ENCODE measurements at places on chromosomes 11 and 22.

DNA sequence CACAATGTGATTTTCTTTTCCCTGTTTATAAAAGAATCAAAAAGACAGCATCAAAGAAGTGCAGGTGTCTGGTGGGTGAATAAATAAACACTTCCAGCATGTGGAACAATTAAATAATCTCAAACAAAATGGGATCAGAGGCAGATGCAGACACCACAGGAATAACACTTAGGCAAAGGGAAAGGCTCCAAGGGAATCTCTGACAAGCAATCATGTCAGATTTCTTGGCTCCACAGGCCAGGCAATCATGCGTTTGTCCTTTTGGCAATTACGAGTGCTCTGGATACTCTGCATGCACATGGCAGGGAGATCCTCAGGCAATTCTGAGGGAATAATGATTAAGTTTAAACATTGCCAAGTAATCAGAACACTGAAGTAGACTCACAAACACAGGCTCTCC is 403.5 kb upstream of the LUZP2 start:
- no peak for DNase-seq

DNA sequence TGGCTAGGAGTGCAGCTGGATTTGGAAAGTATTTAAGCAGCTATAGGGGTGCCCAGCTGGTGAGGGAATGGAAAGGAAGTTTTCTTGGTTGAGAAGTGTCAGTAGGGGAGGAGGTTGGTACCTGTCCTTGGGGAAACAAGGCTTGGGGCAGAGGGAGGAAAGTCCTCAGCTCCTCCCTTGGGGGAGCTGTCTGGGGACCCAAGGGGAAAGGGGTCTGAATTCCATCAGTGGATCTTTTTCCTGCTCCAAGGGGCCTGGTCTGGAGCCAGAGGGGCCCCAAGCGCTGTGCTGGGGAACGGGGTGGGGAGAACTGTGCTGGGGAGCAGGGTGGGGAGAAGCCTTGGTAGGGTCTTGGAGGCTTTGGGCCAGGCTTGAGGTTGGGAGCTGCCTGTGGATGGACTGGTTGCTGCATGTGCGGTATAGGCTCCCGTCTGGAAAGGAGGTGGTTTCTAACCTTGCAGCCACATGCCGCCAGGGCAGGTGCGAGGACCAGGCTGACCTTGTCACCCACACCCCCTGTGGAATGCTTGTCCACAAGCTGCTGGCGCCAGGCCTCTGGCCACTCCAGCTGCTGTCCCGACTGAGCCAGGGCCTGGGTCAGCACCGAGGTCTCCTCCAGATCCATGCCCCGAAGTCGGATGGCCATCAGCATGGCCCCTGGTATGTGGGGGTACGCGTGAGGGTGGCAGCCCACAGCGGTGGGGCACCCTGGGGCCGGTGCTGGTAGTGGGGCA is 963 bp downstream of the TYMP start:
- DNase-seq: no peak

DNA sequence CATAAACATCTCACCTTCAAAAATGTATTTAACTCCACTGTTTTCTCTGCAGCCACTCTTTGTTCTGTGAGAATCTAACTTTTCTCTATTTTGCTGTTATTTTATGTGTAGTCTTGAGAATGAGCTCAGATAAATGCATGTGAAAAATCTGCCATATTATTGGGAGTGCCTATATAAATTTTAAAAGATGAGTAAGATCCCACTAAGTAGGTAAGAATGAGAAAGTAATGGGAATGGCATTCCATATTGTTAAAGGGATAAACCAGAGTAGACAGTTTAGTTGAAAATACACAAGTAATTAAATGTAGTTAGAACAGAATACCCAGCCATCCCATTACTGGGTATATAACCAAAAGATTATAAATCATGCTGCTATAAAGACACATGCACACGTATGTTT is 817.2 kb downstream of the FAM181B start:
- no peak for DNase-seq

DNA sequence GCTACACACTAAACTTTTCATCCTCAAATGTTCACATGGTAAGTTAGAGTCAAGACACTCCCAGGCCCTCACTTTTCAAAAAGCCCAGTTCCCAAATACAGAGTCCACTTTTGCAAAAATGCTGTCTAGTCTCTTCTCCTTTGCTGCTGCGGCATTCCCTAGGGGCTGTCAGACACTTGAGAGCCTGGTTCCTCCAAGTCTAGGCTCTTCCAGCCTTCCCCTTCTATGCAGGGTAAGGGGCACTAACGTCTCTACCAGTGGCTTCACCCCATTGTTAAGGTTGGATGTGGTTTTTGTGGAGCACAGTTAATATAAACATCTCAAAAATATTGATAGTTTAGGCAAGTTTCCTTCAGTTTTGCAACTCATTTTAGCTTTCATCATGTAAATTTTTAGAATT is 181.5 kb downstream of the KIF18A start:
- no peak for DNase-seq

DNA sequence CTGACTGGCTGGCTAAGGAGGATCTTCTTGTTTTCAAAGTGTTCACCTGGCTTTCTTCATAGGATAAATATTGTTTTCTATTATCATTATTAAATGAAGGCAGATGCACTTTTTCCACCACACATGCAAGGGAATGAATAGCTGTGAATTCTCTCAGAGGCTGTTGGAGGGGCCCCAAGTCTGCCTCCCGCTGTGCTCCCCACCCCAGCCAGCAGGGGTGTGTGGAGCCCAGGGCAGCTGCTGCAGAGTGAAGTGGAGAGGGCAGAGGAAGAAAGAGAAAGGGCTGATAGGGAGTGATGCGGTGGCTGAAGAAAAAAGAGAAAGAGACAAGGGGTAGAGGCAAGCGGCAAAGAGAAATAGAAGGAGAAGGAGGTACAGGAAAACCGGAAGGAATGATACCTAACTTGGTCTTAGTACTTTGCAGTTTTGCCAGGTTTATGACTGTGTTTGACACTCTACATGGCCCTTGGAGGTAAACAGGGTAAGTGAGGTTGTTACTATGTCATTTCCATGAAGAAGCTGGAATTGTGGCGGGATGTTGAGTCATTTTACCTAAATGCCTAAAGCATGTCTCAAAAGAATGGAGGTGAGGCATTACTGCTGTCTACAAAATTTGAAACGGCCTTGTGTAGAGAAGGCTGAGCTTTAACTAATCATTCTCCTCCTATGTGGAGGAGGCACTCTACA is 145.7 kb upstream of the B3GAT1 start:
- DNase-seq: no peak

- no peak for DNase-seq
These were observed 68.4 kb downstream of the ADAMTS15 start for GRCh38 chr11:130516554-130517505.

GRCh38 chr11:68051191-68052136 is 12.6 kb downstream of the TCIRG1 start:
- DNase-seq: no peak

GRCh38 chr11:13869398-13869886 is 93.1 kb upstream of the SPON1 start:
- DNase-seq: no peak

- no peak for DNase-seq
These were observed 76.8 kb upstream of the CCND1 start for GRCh38 chr11:69563946-69564775.

DNA sequence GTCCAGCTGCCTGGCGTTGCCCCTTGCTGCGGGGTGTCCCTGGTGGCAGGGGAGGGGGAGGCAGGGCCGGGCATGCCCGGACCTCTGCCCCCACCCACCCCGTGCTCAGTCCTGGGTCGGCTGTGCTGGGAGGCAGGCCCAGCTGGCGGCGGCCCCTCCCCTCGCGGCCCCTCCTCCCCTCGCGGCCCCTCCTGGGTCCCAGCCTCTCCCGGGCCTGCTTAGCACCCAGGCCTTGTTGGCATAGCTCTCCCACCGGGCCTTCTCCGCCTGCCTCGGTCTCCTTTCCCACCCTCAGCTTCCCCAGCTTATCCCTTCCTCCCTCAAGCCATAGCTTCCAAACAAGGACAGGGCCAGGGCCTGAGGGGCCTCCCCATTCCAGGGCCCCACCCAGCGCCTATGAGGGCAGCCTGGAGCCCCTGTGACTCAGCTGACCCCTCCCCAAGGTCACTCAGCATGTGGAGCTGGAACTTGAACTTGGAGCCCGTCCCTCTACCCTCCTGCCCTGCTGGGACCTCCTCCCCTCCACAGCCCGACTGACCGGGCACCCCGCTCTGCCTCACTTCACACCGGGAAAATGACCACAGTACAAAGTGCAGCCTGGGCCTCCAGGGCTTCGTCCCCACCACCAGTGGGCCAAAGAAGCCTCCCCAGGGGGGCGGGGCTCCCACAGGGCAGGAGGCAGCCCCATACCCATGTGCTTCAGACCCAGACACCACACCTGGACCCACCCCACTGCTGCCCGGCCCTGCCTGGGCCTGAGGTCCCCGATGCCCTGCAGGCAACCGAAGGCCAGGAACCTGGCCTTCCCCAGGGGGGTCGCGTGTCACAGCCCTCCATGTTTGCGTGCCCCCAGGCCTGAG is 1.2 kb downstream of the EPS8L2 start:
- no peak for DNase-seq

DNA sequence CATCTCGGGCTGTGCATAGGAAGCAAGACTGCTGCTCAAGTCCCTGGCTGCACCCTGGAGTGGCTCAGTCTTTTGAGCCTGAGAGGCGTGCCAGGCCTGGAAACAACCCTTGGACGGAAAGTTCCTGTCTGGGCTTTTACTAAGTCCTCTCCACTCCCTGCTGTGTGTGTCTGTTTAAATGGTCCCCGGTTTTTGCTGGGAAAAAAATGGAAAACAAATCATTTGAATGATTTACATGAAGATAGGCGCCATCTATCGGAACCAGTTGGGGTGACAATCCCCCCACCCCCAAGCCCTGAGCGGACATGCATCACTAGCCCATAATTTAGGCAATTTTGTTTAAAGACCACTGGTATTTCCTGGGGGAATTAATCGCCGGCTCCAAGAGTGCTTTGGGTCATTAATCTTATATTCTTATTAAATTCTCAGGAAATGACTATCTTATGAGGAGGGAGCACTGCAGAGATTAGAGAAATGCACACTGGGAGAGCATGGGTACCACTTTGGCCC is 2.7 kb upstream of the GAB2 start:
- DNase-seq: peak; percentile 29

DNA sequence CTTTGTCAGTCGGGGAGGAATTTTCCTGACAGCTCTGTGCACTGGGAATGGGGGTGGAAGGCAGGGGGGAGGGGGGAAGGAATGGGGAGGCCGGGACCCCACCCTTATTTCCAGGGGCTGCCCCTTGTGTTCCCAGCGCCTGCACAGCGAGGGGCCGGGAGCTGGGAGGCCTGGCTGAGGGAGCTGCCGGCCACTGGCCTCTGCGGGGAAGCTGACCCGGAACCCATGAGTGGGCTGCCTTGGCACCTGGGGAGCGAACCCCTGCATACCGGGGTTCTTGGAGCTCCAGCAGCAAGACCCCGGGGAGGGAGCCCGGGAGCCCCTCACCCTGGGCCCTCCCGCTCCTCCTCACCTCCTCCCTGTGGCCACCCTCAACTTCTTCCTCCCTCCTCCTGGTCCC is 3.5 kb downstream of the H19 start:
- DNase-seq: no peak

DNA sequence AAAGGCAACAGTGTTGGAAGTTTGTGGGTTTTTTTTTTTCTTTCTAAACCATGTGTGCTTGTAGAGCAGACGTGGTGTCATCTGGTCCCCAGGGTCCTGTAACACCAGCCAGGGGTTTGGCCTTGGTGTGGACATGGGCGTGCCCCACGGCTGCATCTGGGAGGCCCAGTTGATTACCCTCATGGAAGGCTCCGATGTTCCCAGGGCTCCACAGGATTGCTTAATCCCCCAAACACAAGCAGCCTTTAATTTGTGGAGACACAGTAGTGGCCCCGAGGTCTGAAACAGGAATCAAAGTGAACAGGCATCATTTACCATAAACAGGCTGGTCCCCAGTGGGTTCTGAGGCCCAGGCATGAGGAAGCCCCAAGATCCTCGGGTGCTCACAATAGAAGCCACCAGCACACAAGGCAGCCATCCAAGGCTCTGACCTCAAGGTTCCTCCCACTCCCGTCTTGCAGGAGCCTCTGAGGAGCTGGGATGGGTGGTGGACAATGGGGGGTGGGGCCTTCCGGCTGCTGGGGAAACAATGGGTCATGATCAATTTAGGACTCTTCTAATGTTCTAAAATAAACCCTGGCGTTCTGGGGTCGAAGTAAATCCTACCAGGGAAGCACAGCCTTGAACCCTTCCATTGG is 115.0 kb upstream of the CD82 start:
- DNase-seq: no peak

DNA sequence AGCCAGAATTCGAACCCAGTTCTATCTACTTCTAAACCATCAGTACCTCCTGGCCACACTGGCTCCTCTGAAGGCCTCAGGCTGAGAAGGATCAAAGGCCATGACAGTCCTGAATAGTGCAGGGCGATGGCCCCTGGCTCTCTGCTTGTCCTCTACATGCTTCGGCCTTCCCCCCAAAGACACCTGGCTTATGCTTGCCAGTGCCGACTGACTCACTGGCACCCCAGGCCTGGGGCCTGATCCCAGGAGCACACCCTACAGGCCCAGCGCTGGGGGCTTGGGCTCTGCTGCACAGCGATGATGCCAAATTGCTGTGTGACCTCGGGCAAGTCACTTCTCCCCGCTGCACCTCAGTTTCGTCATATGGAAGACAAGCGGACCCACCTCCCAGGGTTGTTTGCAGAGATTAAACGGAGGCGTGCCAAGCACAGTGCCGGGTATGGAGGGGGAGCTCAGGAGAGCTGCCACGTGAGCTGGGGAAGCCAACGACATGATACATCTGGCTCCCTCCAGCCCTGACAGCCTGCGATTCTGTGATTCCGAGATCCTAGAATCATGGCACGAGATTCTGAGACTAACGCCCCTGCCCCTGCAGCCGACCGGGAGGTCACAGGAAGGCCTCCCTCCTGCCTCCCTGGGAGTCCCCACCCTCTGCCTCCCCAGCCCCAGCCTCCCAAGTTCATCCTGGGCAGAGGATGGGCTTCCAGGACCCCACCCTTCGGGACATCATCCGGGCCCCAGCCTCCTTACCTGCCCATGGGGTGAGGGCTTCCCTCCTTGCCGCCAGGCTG is 1.0 kb downstream of the SSTR3 start:
- DNase-seq: no peak

DNA sequence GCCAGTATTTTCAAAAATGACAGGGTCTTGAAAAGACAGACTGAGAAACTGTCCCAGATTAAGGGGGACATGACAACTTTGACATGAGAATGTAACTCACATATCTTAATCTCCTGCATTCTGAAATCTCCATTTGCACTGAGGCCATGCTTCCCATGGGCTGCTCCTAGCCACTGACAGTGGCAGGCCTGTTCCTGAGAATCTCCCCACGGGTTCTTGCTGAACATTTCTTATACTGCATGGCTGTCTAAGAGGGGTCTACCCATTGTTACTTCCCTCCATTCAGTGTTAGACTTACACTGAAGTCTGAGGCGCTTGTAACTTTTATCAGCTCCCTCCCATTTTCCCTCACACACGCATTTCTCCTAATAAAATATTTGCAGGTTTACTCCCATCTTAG is 1.5 kb downstream of the CEP295 start:
- DNase-seq: no peak

DNA sequence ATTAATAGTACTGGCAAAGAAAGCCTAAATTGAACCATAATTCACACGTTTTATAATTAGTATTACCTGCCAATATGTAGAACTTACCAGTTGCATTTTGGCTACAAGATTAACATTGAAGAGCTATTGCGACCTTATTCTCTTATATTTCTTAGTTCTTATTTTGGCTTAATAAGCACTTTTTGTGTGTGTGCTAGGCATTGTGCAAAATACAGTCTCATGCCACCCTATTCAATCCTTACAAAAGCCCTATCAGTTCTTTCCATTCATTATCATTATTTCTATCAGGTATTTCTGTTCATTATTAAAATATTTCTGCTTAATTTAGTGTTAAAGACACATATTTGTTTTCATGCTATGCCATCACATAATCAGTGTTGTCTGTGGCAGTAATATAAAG is 41.2 kb downstream of the MAML2 start:
- DNase-seq: no peak

All from T follicular helper cell (primary cell).